Breast epithelium (tissue), 4 donors: ENCODE measurements at places on chromosomes 16 and 17.

- no peak overlapping the region for H3K27ac ChIP-seq
- H3K27me3 ChIP-seq: peaks cover 33% of the 10 kb centered on the region
- no peaks in the 10 kb centered on the region for H3K36me3 ChIP-seq
- H3K4me1 ChIP-seq: no peaks in the 10 kb centered on the region
- no peak for DNase-seq
Observed at GRCh38 chr17:6377906-6378305, 57.0 kb downstream of the AIPL1 start.

DNA sequence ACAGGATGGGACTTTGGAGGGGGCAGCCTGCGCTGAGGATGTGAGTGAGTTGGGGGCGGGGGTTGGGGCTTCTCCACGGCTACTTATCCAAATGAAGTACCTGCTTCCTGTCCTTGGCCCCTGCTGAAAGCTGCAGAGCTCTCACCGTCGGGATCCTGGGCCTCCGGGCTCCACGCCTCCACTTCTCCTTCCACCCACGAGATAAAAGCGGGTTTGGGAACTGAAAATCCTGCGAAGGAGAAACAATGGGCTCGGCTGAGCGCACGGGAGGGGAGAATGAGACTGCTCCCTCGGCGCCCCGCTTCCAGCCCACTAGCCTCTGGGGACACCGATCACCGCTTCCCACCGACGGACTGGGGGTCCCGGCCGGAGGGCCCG is 486 bp downstream of the ZNF785 start:
- DNase-seq: no peak
- H3K27ac ChIP-seq: peak overlapping the region; percentile 84
- H3K4me1 ChIP-seq: peaks cover 5% of the 10 kb centered on the region

- peaks cover 21% of the 10 kb centered on the region for H3K36me3 ChIP-seq
- no peaks in the 10 kb centered on the region for H3K27me3 ChIP-seq
- no peak overlapping the region for H3K4me3 ChIP-seq
Observed at GRCh38 chr16:15604460-15605440, 38.2 kb downstream of the MARF1 start.

GRCh38 chr17:11642655-11643054 is 44.4 kb downstream of the DNAH9 start:
- no peaks in the 10 kb centered on the region for H3K4me1 ChIP-seq
- no peak overlapping the region for H3K27ac ChIP-seq
- no peaks in the 10 kb centered on the region for H3K36me3 ChIP-seq
- no peak overlapping the region for H3K4me3 ChIP-seq
- H3K27me3 ChIP-seq: no peaks in the 10 kb centered on the region
- DNase-seq: no peak

DNA sequence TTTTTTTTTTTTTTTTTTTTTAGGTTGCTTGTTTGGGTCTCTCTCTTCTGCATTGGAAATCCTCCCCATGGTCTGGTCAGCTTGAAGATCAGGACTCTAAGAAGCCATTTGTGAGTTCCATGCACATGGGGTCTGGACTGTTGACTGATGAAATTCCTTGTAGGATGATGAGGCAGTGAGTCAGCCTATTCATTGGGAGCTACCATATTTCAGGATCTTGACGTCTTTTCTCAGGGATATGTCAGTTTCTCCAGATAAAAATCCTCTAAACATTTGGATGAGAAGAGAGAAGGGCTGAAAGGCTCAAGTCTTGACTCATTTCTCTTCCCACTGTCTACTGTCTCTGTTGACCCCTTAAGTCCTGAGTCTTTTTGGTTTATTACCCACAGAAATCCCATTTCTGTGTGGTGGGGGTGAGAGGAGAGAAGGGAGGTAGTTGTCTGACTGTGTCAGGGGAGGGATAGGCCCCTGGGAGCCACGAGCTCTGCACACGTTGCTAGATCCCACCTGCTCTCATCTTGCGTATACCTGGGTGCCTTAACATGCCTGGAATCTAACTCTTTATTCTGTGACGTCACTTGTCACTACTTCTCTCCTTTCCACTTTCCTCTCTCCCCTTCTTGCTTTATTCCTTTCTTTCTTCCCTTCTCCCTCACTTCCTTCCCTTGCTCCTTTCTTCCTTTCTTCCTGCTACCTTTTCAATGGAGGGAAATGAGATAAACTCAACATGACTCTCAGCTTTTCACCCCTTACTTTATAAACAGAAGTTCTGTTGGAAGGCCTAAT is 333.1 kb upstream of the XYLT1 start:
- H3K4me1 ChIP-seq: no peaks in the 10 kb centered on the region
- H3K27me3 ChIP-seq: no peaks in the 10 kb centered on the region
- no peak for DNase-seq
- H3K27ac ChIP-seq: no peak overlapping the region
- H3K4me3 ChIP-seq: no peak overlapping the region

DNA sequence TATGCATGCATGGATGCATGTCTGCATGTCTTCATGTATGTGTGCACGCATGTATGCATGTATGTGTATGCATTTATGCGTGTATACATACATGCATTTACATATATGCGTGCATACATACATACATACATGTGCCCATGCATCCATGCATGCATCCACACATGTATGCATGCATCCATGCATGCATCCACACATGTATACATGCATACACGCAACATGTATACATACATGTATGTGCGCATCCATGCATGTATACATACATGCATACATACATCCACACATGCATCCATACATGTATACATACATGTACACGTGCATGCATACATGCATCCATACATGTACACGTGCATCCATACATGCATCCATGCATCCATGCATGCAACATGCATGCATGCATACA is 29.8 kb upstream of the DLX3 start:
- H3K4me3 ChIP-seq: no peak overlapping the region
- no peak overlapping the region for H3K27ac ChIP-seq
- peaks cover 14% of the 10 kb centered on the region for H3K4me1 ChIP-seq
- H3K27me3 ChIP-seq: no peaks in the 10 kb centered on the region

DNA sequence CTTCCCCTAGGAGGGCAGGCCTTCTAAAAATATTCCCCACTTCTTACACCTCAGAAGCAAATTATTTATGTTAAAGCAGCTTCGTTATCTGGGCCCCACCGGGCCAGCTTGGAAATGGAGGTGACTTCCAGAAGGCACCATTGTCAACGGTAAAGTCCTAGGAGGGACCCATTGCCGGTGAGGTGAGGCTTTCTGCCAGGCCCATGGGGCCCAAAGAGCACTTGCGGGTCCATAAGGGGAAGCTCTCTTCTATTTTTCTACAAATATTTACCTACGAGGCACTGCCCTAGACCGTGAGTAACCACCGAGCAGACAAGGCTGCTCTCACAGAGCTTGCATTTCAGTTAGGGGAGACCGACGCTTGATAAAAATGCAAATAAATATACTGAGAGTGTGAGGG is 41.5 kb downstream of the C16orf78 start:
- H3K36me3 ChIP-seq: no peaks in the 10 kb centered on the region
- DNase-seq: no peak
- H3K27me3 ChIP-seq: no peaks in the 10 kb centered on the region
- no peak overlapping the region for H3K4me3 ChIP-seq
- H3K27ac ChIP-seq: no peak overlapping the region

- DNase-seq: no peak
- no peak overlapping the region for H3K4me3 ChIP-seq
- no peaks in the 10 kb centered on the region for H3K27me3 ChIP-seq
- peak overlapping the region; percentile 77 for H3K27ac ChIP-seq
Observed at GRCh38 chr16:83804366-83804765, 3.4 kb upstream of the HSBP1 start.

DNA sequence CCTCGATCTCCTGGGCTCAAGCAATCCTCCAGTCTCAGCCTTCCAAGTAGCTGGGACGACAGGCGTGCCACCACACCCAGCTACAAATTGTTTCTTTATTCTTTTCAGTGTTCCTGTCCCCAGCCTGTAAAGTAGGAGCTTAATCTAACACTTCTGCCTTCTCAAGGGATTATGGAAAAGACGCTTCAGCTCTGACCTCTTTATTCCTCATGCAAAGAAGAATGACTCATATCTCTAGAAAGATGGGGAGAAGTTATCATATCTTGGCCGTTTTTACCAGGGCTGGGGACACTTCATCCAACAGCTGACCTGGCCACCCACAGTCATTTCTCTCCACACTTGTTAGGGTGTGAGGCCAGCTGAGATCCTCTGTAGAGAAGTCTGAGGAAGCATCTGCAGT is 172.6 kb downstream of the HAPSTR1 start:
- no peaks in the 10 kb centered on the region for H3K36me3 ChIP-seq
- H3K4me3 ChIP-seq: no peak overlapping the region
- no peak overlapping the region for H3K27ac ChIP-seq
- no peak for DNase-seq
- H3K4me1 ChIP-seq: no peaks in the 10 kb centered on the region

DNA sequence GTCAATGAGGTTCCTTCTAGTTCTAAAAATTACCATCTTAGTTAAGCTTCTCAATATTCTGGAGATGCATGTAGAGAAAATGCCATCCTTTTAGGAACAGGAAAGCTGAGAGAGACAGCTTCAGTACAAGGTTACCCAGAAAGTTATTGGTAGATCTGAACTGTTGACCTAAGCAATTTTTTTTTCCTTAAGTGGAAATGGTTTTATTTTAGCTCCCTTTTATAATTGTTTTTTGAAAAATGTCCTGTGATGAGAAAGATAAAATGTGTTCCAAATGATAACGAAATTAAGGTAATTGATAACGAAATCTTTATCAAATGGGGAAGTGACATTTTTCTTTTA is 8.2 kb downstream of the PSMD7 start:
- H3K4me3 ChIP-seq: no peak overlapping the region
- DNase-seq: no peak
- H3K27me3 ChIP-seq: no peaks in the 10 kb centered on the region
- H3K4me1 ChIP-seq: no peaks in the 10 kb centered on the region

GRCh38 chr17:75317671-75318070 is 28.4 kb upstream of the SLC25A19 start:
- no peak overlapping the region for H3K4me3 ChIP-seq
- no peak overlapping the region for H3K27ac ChIP-seq
- no peak for DNase-seq
- no peaks in the 10 kb centered on the region for H3K4me1 ChIP-seq
- H3K27me3 ChIP-seq: no peaks in the 10 kb centered on the region

- no peaks in the 10 kb centered on the region for H3K36me3 ChIP-seq
- no peak overlapping the region for H3K27ac ChIP-seq
- H3K4me3 ChIP-seq: no peak overlapping the region
- no peak for DNase-seq
- no peaks in the 10 kb centered on the region for H3K27me3 ChIP-seq
Observed at GRCh38 chr17:81453712-81454111, 58.5 kb downstream of the BAHCC1 start.

- no peak overlapping the region for H3K27ac ChIP-seq
- H3K27me3 ChIP-seq: no peaks in the 10 kb centered on the region
- H3K4me3 ChIP-seq: no peak overlapping the region
- no peaks in the 10 kb centered on the region for H3K36me3 ChIP-seq
- H3K4me1 ChIP-seq: no peaks in the 10 kb centered on the region
Observed at GRCh38 chr17:1143573-1143972, 36.2 kb downstream of the ABR start.

DNA sequence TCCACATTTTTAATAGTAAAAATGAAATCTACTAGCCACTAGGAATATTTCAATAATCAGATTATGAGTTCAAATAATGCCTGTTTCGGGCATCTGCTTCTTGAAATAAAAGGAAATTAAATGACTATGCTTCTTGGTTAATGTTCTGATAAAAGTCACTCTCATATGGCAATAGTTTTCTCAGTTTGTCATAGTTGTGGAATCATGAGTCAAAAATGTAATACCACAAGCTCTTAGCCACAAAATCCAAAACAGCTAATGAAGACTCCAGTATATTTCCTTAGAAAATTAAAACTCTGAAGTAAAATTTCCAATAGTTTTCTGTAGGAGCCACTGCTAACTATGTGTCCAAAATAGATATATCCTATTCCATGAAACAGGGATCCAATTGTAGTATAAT is 676.3 kb upstream of the CDH8 start:
- H3K4me1 ChIP-seq: no peaks in the 10 kb centered on the region
- no peaks in the 10 kb centered on the region for H3K27me3 ChIP-seq
- no peak for DNase-seq
- H3K36me3 ChIP-seq: no peaks in the 10 kb centered on the region
- H3K4me3 ChIP-seq: no peak overlapping the region
- no peak overlapping the region for H3K27ac ChIP-seq

GRCh38 chr16:65289022-65289421 is 167.2 kb upstream of the CDH11 start:
- H3K27me3 ChIP-seq: no peaks in the 10 kb centered on the region
- no peak overlapping the region for H3K4me3 ChIP-seq
- DNase-seq: no peak
- H3K27ac ChIP-seq: no peak overlapping the region
- no peaks in the 10 kb centered on the region for H3K4me1 ChIP-seq
- H3K36me3 ChIP-seq: no peaks in the 10 kb centered on the region

GRCh38 chr16:89159850-89160354 is 11.6 kb upstream of the CDH15 start:
- no peaks in the 10 kb centered on the region for H3K27me3 ChIP-seq
- no peaks in the 10 kb centered on the region for H3K36me3 ChIP-seq
- DNase-seq: no peak
- no peak overlapping the region for H3K4me3 ChIP-seq
- H3K27ac ChIP-seq: no peak overlapping the region

DNA sequence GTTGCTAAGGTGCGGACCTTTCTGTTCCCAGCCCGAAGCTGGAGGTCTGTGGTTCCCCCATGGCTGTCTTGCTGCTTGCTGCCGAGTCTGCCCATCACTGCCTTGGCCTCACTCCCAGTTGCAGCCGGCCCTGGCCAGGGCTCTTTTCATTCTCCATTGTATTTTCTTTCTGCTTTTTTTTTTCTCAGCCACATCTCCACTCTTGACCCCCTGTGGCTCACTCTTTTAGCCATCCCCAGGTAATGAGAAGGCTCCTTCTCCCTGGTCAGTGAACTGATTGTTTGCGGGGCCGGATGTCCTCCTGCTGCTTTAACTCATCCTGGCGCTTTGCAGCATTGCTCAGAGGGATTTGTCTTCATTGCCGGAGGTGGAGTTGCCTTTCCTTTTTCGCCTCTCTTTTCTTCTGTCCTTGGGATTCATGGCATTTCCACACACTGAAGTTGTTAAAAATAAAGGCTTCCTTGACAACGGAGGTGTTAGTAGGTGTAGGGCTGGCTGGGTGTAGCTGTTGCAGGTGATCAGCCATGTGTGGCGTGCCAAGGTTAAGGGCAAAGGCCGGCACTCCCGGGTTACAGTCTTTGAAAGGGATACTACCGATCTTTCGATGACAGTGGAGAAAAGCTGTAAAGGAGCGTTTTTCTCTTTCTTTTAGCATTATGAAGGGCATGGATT is 34.1 kb downstream of the MAP2K6 start:
- DNase-seq: no peak
- peak overlapping the region; percentile 60 for H3K27ac ChIP-seq
- H3K4me1 ChIP-seq: no peaks in the 10 kb centered on the region
- no peaks in the 10 kb centered on the region for H3K27me3 ChIP-seq
- no peaks in the 10 kb centered on the region for H3K36me3 ChIP-seq
